ENCODE measurements at places on chromosomes 4 and X. TPM values are rescaled to one million over a fixed set of nuclear protein-coding genes. Genes with fewer than 3 reads are reported as not detected.

Gene UGT8
- polyA plus RNA-seq: 63.2 TPM

Gene RAB33A
- 1.0 TPM for polyA plus RNA-seq

Gene RAB39B
- polyA plus RNA-seq: 3.0 TPM

Gene RS1
- polyA plus RNA-seq: not detected

Gene RHOXF2B
- polyA plus RNA-seq: not detected

Gene C4orf51
- polyA plus RNA-seq: not detected

Gene GBA3
- 13.6 TPM for polyA plus RNA-seq

Gene RHOH
- polyA plus RNA-seq: 0.67 TPM

DNA sequence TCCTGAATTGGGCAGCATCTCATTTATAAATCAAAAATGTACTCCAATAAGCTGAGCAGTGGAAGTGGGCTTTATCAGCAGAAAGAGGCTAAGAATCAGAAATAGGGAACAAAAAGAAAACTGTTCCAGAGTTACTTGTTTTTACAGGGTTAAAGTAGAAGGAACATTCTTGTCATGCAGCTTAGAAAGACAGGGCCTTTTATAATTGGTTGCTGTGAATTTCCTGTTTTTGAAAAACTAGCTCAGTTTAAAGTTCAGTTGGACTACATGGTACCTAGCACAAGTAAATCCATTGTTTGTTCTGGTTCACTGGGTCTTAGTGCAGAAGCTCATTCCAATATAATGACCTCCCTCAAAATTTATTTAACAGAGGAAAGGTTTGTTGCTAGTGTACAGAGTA, 200.8 kb downstream of the GRIA2 start:
- no peak for DNase-seq

DNA sequence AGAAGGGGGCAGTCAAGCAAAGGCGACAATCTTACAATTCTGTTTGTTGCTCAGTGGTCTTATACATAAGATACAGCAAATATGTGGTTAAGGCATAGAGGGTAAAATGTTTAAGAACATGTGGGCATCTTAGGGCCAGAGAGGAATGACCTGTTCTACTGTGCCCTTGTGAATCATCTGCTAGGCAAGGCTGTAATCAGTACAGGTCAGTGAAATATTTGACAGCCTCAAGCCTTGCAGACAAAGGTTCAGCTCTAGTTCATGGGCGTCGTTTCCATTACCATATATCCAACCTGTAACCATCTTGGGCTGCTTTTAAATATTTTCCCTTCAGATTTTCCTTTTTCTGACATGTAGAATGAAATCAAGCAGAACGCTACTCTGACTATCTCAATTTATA, 37.3 kb downstream of the AGA start:
- DNase-seq: no peak

- no peak for DNase-seq
Observed at GRCh38 chrX:70360366-70360765, 62.7 kb upstream of the GDPD2 start.

- no peak for DNase-seq
Observed at GRCh38 chr4:51918251-51918650, 75.3 kb downstream of the DCUN1D4 start.

- DNase-seq: no peak
Observed at GRCh38 chrX:140071037-140071436, 105.7 kb upstream of the CXorf66 start.

DNA sequence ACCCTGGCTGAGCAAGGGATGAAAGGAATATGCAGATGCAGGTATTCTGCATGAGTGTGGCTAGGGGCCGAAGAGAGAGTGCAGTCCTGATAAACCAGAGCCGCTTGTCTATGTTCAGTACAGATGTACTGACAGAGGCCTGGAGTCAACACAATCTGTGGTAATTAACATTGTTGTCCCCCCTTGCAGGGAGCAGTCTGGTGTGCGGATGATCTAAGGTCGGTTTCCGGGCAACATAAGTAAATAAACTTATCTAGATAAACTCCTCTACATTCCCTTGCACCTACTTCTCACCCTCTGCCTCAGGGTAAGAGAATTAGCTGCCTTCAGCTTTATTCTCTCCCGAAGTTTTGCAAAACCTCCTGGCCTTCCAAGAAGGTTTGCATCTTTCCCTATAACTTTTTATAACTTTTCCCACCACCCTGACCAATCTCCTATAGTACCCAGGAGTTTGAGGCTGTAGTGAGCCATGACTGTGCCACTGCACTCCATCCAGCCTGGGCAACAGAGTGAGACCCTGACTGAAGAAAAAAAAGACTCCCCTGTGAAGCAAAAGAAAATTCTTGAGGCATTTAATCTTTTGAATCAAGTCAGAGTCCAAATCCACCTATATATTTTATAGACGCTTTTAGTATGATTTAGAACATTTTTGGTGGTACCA, 26.6 kb downstream of the SNX25 start:
- no peak for DNase-seq

DNA sequence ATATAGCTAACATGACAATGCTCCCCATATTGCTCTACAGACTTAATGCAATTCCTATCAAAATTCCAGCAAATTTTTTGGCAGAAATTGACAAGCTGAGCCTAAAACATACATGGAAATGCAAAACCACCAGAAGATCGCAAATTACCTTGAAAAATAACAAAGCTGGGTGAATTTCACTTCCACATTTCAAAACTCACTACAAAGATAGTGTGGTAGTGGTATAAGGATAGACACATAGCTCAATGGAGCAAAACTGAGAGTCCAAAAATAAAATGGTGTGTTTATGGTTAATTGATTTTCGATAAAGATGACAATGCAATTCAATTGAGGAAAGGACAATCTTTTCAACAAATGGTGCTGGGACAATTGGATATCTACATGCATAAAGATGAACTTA, 65.8 kb downstream of the SLC9A7 start:
- DNase-seq: no peak

DNA sequence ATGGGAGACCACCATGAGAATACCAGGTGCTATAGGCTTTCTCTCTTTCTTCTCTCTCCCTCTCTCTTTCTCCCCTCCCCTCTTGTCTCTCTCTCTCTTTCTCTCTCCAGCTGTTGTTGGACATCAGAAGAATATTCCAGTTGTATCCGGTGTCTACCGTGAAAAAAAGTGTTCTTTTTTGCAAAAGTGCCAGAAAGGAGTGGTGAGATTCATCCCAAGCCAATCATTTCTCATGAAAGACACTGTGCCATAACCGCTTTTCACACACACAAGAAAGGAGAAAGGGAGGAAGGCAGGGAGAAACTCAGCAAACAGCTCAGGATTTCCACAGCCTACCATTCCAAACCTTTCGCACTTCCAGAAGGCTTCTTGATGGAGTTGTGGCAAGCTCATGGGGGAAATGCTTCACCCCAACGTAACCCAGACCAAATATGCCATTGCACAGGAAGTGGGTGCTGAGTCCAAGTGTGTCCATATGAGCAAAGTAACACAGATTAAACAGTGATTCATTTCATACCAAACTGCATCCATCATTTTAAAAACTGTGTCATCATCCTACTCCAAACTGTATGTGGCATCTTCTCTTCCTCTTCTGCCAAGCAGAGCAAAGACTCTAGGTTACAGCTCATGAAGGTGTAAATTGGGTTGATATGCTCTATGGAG, 224.0 kb downstream of the APBB2 start:
- no peak for DNase-seq

DNA sequence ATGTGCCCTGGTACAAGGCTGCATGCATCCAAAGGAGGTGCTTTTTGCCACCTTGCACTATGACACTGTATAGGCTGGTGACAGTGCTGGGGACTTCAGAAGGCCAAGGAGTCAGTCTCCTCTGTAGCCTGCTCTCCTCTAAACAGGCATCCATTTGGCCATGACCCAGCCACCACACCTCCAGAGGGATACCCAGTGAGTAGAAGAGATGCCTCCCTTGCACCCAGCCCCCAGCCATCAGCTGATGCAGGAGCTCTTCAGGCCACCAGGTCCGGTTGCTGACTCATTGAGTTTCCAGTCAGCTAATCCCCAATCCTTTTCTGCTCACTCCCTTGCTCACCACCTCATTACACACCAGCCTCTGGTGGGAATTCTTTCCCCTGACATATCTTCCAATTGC, 99.8 kb downstream of the PJA1 start:
- DNase-seq: no peak

DNA sequence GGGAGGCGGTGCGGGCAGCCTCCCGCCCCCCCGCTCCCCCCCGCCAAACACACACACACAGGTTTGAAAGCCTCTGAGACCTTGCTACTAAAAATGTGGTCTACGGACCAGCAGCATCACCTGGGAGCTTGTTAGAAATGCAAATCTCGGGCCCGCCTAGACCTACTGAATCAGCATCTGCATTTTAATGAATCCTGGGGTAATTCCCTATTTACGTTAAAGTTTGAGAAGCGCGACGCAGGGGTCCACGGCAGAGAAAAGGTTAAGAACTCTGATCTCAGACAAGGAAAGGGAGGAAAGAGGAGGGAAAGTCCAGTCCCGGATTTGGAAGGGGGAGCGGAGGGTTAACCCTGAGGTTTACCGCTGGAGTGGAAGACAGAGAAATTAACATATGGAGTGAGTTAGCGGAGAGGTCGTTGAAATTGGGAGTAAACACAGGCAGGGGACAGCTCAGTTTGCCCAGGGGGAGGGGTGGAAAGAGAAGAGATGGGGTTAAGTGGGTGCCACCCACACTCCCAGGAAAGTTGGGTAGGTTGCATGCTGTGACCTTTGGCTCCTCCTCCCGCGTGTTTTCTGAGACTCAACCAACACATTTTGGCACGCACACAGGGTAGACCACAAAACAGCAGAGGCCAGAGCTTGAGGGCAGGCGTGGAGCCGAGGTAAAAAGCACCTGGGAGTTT, 483.6 kb downstream of the BCOR start:
- no peak for DNase-seq

GRCh38 chr4:67685532-67685859, 15.5 kb downstream of the UBA6 start:
- DNase-seq: no peak

GRCh38 chr4:150583287-150584110, 1.5 kb downstream of the MAB21L2 start:
- DNase-seq: no peak

- DNase-seq: no peak
Observed at GRCh38 chr4:6517171-6517570, 44.8 kb upstream of the PPP2R2C start.

GRCh38 chr4:40719008-40719623, 30.6 kb upstream of the NSUN7 start:
- peak; percentile 29 for DNase-seq

DNA sequence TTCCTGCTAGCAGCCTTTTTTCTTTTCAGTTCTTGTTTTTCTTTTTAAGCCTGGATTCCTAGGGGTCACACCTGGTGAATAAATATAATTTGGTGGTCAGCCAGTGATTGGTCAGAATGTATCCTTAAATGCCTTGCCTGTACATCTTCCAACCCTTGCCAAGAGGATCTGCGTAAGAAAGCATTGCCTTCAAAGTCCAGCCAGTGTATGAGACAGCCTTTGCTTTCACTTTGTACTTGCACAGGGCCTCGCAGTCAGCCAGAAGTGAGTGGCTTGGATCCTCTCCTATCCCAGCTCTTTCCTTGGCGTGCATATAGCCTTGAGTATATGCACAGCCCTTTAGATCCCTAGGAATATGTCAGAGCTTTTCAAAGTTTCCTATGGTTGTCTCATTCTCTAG, 22.2 kb downstream of the KANTR start:
- DNase-seq: no peak

- no peak for DNase-seq
Observed at GRCh38 chr4:126748736-126749135, 884.0 kb upstream of the INTU start.

- no peak for DNase-seq
Observed at GRCh38 chrX:39008549-39008948, 207.3 kb downstream of the MID1IP1 start.

DNA sequence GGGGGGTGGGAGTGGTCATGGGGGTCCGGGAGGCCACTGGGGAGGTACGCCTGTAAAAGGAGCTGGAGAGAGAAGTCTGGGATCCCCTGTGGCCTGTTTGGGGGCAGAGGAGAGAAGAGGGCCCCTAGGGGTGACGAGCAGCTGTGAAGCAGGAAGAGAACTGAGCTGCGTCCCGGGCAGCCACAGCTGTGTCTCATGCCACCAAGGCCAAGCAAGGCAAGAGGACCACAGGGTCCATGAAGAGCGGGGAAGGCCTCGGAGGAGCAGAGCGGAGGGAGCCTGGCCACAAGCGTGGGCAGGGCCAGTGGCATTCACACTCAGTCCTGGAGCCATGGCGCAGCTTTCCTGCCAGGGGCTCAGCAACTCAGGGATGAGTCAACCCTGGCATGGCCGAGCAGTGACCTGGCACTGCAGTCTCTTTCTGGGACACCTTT, 13.6 kb upstream of the NAT8L start:
- DNase-seq: no peak
